ENCODE measurements at places on chromosomes 11 and 22.

- DNase-seq: no peak
These were observed 25.9 kb downstream of the ALG9 start for GRCh38 chr11:111845276-111846028.

GRCh38 chr11:128859563-128860441 lies 7.3 kb downstream of the KCNJ1 start:
- DNase-seq: peak; percentile 81

GRCh38 chr11:70507466-70508230 lies 109.3 kb downstream of the CTTN start:
- DNase-seq: no peak

GRCh38 chr11:9573775-9574621 lies 528 bp downstream of the WEE1 start:
- DNase-seq: peak; percentile 63

DNA sequence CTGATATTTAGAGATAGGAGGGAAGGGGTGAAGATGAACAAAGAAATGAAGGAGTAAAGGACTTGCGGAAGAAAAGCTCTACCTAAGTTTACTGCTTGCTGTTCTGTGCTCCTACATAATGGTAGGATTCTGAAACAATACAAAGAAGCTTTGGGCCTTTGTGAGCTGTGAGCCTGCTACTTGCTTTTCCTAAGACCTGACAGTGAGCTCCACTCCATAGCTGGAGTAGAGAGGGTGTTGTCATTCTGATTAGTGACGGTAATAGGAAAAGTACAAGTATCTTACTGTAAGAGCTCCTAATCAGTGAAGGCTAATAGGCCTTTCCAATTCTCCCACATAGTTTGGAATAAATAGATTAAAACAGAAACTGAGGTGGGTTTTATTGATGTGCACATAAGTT lies 75.9 kb downstream of the PARVA start:
- no peak for DNase-seq

DNA sequence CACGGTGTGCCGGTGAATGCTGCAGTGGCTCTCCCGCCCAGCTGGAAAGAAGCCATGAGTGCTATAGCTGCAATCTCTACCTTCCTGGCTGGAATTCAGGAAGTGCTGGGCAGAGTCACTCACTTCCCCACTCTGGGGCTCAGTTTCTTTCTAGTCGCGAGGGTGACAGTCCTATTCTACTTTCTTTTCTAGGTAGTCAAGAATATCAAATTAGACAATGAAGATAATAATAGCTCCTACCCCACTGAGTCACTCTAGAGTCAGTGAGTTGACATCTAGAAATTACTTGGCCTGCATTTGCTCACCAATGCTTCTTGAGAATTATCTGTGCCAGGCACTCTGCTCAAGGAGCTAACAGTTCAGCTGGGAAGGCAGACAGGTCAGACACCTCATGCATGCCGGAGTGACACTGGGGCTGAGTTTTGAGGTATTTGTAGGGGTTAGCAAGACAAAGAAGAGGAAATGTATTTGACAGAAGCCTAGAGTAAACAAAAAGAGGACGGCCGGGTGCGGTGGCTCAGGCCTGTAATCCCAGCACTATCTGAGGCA lies 3.2 kb downstream of the CENPM start:
- DNase-seq: no peak

Measured in D341Med (cell line).